Stimulated activated CD8-positive, alpha-beta memory T cell treated with anti-CD3 and anti-CD28 coated beads, Interleukin-2, amount 100 ng/mL, for 1 hour (primary cell): ENCODE measurements at places on chromosomes 1 and 21.

DNA sequence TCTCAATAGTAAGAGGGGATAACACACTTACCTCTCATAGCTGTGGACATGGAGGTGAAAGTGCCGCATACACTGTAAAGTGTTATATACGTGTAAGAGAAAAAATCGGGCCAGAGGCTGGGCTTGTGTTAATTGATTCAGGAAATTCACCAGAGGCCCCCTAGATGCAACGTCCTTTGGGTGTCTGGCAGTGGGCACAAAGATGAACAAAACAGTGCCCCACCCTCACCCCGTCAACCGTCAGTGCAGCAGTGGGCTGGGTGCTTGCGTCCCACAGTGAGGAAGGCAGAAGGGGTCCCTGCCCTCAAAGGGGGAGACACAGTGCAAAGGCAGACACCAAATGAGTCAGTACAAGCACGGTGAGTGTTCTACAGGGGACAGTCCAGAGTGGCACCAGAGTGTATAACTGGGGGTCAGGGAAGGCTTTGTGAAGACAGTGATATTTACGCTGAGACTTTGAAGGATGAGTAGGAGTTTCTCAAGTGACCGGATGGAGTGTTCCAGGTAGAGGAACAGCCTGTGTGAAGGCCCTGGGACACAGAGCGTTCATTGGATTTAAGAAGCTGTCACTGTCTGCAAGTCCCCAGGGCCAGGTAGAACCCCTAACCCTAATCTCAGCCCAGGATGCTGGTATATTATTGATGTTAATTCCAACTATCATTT lies 6.6 kb upstream of the MTFR1L start:
- no peak for DNase-seq

DNA sequence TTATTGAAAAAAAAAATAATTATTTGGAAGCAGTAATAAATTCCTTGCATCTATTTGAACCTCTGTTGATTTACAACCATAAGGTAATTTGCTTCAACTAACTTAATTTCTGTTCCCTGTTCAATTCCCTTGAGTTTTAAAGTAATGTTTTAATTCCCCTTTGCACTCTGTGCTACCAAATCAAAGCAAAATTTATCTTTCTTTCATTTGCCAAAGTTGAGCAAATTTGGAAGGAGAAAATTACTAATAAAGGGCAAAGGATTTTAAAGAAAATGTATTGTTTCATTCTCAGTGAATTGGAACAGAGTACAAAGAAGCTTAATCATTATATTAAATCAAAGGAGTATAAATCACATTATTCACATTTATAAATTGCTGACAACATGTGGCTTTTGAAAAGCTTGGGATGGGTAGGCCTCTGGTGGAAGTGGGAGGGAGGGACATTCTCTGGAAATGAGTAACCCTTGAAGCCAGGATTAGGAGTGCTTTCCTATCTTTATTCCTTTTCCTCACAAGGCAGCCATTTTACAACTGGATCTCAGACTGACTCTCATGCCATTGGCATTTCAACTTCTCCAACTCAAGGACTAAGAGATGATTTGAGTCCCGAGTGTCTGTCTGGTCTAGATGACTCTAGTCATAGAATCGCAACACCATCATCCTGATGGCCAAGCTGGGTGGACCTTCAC lies 331.6 kb upstream of the DUSP10 start:
- no peak for DNase-seq

DNA sequence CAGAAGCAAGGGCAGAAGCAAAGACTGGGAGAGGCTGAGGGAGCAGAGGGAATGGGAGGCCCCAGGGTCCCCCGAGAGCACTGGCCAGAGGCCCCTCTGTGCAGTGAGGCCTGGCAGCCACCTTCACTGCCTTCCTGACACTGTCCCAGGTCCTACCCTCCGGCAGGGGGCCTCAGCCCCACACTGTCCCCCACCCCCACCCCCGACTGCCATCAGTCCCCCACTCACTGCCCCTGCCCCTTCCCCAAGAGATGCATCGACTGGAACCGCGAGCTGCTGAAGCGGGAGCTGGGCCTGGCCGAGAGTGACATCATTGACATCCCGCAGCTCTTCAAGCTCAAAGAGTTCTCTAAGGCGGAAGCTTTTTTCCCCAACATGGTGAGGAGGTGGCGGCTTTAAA lies 13.0 kb upstream of the PADI6 start:
- DNase-seq = no peak

GRCh38 chr1:38508232-38508631 lies 351.3 kb downstream of the RRAGC start:
- DNase-seq = no peak

DNA sequence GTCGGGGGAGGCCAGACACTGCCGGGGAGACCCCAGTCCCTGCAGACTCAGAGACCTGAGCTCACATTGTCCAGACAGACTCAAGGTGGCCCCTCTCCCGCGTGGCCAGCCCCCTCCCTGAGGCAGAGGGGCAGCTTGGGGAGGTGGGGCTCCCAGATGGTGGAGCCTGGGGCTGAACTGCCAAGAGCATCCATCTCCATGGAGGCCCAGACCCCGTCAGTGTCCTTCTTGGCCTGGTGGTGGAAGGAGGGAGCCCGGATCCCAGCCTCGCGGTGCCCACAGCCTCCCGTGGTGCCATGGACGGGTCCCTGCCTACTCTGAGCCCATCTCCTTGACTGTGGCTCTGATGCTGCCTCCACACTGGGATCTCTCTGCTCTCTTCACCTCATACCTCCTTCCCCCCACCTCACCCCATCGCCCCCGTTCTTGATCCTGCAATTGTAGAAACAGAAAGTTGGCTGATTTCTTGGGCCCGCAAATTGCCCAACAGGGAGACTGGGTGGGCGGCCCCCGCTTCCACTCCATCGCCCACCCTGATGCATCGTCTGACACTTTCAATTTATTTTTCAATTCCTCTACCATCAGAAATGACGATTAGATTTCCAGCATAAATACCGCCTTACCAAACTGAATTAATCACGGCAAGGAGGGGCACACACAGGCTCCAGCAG lies 348.9 kb downstream of the MATN1 start:
- DNase-seq = no peak

GRCh38 chr1:236908669-236909068 lies 95.6 kb downstream of the MT1HL1 start:
- no peak for DNase-seq

GRCh38 chr1:223417444-223417843 lies 24.2 kb downstream of the CCDC185 start:
- DNase-seq = no peak

GRCh38 chr1:9671377-9672140 lies 20.0 kb downstream of the PIK3CD start:
- DNase-seq = no peak

DNA sequence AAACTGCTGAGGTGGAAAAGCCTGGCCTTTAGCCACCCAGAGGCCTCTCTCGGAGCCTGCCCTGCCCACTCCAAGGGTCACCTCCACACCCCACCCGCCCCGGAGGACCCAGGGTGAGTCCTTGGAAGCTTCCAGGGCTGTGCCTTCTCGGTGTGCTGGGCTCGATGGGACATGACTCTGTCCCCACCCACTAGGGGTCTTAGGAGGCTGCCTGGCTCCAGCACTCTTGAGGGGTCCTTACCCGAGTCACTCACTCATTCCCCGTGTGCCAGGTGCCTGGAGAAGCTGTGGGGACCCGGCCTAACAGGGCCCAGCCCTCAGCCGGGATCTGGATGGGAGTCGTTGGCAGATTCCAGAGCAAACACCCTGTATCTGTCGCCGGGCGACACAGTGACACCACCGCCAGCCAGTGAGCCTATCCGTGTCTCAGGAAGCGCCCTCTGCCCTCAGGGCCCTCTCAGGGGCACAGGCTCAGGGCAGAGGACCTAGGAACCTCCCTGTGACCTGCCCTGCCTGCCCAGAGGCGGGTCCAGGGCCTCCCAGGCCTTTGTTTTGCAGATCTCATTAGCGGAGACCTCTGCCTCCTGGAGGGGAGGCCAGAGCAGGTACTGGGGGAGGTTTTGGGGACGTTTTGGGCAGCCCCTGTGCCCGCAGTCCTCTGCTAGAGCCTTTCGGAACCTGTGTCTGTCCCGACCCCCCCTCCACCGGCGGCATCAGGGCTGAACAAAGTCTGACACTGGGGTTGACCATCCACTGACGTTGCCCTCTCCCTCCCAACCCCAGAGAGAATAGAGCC lies 3.1 kb upstream of the PRKCZ start:
- DNase-seq = no peak

GRCh38 chr1:12053752-12054548 lies 9.2 kb upstream of the TNFRSF8 start:
- DNase-seq = no peak

- no peak for DNase-seq
Observed at GRCh38 chr1:244850099-244850852, 14.1 kb downstream of the HNRNPU start.

GRCh38 chr21:31406510-31406909 lies 62.4 kb upstream of the TIAM1 start:
- no peak for DNase-seq

- DNase-seq = no peak
Observed at GRCh38 chr21:46119144-46119636, 21.3 kb downstream of the COL6A2 start.

DNA sequence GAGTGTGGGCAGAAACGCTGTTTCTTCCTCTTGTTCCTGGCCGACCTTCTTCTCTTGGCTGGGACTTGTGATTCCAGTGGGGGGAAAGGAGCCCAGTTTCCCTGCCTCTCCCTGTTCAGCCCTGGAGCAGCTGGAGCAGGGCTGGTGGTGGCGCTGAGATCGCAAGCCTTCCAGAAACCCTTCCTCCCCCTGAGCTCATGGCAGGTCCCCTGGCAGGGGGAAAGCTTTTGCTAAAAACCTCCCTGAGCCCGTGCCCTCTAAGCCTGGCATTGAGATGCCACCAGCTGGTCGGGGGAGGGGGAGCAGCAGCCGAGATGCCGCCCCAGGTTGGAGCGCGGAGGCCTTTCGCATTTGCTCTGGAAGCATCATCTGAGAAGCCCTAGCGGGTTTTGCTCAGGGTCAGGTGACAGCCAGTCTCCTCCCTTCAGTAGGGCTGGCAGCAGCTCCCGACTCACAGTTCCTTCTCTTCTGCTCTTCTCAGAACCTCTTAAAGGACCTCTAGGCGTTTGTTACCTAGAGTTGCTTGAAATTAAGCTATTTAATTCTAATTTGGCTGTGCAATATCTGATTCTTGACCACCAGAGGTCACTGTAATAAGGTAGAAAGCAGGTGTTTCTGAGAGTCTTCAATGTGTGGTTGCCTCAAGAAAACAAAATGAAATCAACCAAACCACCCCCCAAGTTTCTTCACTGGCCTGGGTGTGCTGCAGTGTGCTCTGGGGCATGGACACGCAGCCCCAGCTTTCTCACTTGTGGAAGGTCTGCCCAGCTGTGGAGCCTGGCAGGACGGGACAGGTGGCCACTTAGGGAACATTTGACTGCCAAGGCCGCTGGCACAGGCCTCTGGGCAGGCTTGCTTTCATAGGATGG lies 257.3 kb downstream of the CAMTA1 start:
- no peak for DNase-seq

GRCh38 chr1:206709322-206709721 lies 24.6 kb downstream of the MAPKAPK2 start:
- no peak for DNase-seq

- no peak for DNase-seq
Observed at GRCh38 chr1:86231076-86231475, 74.5 kb upstream of the COL24A1 start.

- no peak for DNase-seq
Observed at GRCh38 chr1:101382135-101382534, 145.3 kb downstream of the S1PR1 start.

- DNase-seq = no peak
Observed at GRCh38 chr1:207648334-207649209, 3.6 kb downstream of the CR1L start.

GRCh38 chr1:60762911-60763310 lies 319.4 kb upstream of the NFIA start:
- no peak for DNase-seq

DNA sequence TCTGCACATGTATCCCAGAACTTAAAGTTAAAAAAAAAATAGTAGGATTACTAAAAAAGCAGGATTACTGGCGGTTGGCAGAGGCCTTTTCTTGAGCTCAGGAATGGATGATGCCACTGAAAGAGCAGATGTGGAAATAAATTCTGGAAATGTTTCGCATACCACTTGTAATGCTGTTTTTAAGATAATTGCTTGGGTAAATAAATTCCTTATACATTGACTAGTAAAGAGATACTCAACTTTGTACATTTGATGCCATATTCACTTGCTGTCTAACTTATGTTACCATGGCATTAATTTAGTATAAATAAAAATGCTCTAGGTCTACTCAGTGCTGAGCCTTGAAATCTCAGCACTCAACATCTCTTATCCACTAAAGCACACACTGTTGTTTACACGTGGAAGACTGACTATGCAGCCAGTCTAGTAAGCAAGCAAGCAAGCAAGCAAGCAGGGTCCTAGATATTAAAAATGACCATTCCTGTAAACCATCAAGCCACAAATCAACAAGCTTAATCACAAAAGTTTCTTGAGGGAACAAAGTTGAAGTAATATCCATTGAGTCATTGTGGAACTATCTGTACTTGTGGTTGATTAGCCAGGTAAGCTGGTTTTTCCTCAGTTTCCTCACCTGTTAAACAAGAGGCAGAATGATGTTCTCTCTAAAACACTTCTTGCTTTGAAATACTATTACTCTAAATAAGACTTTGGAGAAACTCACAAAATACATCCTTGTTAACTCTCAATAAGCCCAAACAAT lies 1.7 kb upstream of the RASAL2 start:
- no peak for DNase-seq

DNA sequence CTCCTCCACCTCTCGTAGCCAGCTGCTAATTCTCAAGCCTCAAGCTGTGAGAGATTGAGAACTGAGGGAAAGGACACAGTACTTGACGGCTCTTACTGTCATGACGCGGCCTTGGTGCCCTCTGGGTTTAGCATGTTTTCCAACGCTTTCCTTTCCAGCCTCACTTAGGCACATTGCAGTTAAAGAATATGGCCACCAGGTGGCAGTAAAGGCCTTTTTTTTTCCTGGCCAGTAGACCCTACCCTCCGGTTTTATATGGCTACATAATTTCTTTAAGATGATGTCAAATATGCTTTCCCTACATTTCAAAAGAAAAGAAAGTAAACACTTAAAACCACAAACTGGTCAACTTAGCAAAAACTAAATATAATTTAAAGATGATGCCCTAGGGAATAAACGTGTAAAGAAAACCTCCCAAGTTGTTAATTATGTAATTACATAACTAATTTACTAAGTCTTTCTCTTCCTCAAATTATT lies 56.8 kb upstream of the PRDX6 start:
- no peak for DNase-seq

- DNase-seq = no peak
Observed at GRCh38 chr1:56922070-56922469, 43.7 kb downstream of the C8B start.

DNA sequence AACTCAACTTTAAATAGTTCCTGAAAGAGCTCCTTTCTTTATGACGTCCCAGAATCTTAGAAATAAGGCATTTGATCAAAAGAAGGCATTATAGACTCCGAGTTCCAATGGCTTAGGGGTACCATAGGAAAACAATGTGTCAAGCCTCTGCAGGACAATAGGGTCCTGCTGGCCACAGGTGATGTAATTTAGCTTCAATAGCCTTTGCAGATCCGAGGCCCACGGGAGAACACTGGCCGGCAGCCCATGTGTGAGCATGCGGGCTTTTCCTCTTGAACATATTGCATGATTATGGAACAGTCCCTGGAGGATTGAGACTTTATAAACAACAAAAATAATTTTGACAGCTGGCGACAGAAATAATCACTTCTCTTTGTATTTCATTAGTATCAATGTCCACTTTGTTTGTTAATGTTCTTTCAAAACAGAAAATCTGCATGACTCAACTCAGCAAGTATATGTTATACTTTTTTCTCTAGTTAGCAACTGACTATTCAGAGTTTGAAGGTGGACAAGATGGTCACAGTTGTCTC lies 49.0 kb upstream of the NR5A2 start:
- no peak for DNase-seq

- no peak for DNase-seq
Observed at GRCh38 chr21:38352536-38353219, 95.9 kb downstream of the KCNJ15 start.
